CD8-positive, alpha-beta memory T cell (primary cell): ENCODE measurements at places on chromosomes 12 and 14.

DNA sequence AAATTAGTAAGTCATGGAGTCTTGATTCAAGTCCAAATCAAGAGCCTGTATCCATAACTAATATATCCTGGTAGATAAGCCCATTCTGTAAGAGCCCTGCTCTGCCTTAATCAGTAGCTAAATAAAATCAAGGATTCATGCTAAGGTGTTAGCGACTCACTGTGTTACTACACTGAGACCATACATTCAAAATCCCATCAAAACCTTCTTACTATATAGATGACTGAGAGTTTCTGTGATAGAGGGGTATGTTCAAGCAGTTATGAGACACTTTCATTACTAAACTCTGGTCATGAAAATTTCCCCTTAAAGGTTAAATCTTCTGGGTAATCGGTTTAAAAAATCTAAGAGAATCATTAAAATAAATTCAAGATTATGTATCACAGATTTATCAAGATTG lies 78.5 kb downstream of the MDGA2 start:
- no peaks in the 10 kb centered on the region for H3K36me3 ChIP-seq
- no peak overlapping the region for H3K4me3 ChIP-seq
- H3K27ac ChIP-seq: no peak overlapping the region
- no peaks in the 10 kb centered on the region for H3K27me3 ChIP-seq

GRCh38 chr12:2397356-2398045 lies 344.7 kb downstream of the CACNA1C start:
- no peaks in the 10 kb centered on the region for H3K27me3 ChIP-seq
- H3K27ac ChIP-seq: no peak overlapping the region
- DNase-seq: no peak
- H3K36me3 ChIP-seq: no peaks in the 10 kb centered on the region
- H3K4me1 ChIP-seq: no peaks in the 10 kb centered on the region

GRCh38 chr12:53733051-53733806 lies 6.0 kb upstream of the CALCOCO1 start:
- peaks cover 11% of the 10 kb centered on the region for H3K27me3 ChIP-seq
- no peak overlapping the region for H3K27ac ChIP-seq
- H3K36me3 ChIP-seq: no peaks in the 10 kb centered on the region

GRCh38 chr12:53224897-53225634 lies 6.9 kb downstream of the RARG start:
- H3K27me3 ChIP-seq: no peaks in the 10 kb centered on the region
- peaks cover 41% of the 10 kb centered on the region for H3K4me1 ChIP-seq
- no peak for DNase-seq
- no peaks in the 10 kb centered on the region for H3K36me3 ChIP-seq
- peak overlapping the region; percentile 10 for H3K4me3 ChIP-seq

DNA sequence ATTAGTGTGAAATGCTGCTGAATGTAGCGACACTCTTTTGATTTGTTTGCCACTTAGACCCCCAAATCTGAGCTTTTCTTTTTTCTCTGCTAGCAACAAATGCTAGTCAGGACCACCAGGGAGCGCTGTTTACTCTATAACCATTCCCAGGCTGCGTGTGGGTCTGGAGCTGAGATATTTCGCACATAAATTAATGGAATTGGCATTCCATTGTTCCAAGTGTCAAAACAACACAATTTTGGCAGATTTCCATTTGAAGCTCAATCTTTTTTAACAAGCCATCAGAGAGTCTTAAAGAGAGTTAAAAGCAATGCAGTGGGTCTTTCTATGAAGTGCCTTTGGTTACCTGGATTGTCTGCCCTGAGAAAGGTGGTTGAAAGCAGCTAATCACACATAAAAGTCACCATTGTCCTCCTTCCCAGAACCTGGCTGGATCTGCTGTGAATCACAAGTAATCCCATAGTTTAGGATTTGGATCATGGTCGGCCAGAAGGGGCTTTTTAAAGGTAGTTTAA lies 7.4 kb upstream of the TMEM132C start:
- no peaks in the 10 kb centered on the region for H3K27me3 ChIP-seq
- H3K4me1 ChIP-seq: no peaks in the 10 kb centered on the region
- no peaks in the 10 kb centered on the region for H3K36me3 ChIP-seq
- no peak overlapping the region for H3K4me3 ChIP-seq
- no peak overlapping the region for H3K27ac ChIP-seq

GRCh38 chr12:130375296-130376287 lies 37.9 kb downstream of the PIWIL1 start:
- no peak overlapping the region for H3K27ac ChIP-seq
- DNase-seq: no peak
- H3K27me3 ChIP-seq: no peaks in the 10 kb centered on the region
- H3K36me3 ChIP-seq: no peaks in the 10 kb centered on the region
- H3K4me3 ChIP-seq: no peak overlapping the region
- H3K4me1 ChIP-seq: no peaks in the 10 kb centered on the region

GRCh38 chr12:122199484-122200355 lies 3.8 kb upstream of the B3GNT4 start:
- no peaks in the 10 kb centered on the region for H3K27me3 ChIP-seq
- H3K4me3 ChIP-seq: no peak overlapping the region
- H3K36me3 ChIP-seq: no peaks in the 10 kb centered on the region
- peaks cover 7% of the 10 kb centered on the region for H3K4me1 ChIP-seq
- DNase-seq: no peak
- no peak overlapping the region for H3K27ac ChIP-seq

DNA sequence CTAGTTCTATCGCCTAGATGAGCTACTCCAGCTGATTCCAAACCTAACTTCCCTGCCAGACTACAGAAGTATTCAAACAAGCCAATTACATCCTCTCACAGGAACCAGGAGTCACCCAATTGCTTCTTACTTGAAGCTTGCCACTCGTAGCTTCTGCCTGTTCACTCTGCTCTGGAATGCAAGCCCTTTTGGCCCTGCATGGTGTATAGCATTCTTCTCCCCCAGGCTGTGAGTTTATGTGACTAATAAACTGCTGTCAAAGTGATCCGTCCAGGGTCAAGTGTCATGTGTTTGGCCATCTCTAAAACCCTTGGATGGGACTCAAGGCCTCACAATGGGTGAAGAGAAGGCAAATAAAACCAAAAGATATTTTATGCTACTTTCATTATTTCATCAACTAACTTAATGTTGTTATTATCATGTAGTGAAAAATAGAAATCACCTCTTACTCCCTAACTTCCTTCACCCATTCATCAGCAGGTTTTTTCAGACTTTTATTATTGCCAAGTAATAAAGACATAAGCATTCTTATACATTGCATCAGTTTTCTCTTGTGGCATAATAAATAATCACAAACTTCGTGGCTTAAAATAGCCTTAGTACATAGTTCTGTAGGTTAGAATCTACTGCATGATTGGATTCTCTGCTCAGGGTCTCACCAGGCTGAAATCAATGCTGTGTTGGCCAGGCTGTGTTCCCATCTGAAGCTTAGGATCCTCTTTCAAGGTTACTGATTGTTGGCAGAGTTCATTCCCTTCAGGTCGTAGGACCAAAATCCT lies 1981.7 kb upstream of the FLRT2 start:
- H3K36me3 ChIP-seq: no peaks in the 10 kb centered on the region
- DNase-seq: no peak
- H3K4me3 ChIP-seq: no peak overlapping the region
- H3K27me3 ChIP-seq: no peaks in the 10 kb centered on the region
- no peak overlapping the region for H3K27ac ChIP-seq

- no peaks in the 10 kb centered on the region for H3K27me3 ChIP-seq
- no peak overlapping the region for H3K27ac ChIP-seq
- H3K4me3 ChIP-seq: no peak overlapping the region
- peaks cover 40% of the 10 kb centered on the region for H3K4me1 ChIP-seq
- no peaks in the 10 kb centered on the region for H3K36me3 ChIP-seq
Observed at GRCh38 chr12:89948271-89949175, 239.9 kb upstream of the ATP2B1 start.

GRCh38 chr14:88327497-88327896 lies 4.4 kb upstream of the KCNK10 start:
- no peak overlapping the region for H3K27ac ChIP-seq
- H3K36me3 ChIP-seq: no peaks in the 10 kb centered on the region
- no peak overlapping the region for H3K4me3 ChIP-seq
- no peaks in the 10 kb centered on the region for H3K4me1 ChIP-seq
- H3K27me3 ChIP-seq: peaks cover 6% of the 10 kb centered on the region

DNA sequence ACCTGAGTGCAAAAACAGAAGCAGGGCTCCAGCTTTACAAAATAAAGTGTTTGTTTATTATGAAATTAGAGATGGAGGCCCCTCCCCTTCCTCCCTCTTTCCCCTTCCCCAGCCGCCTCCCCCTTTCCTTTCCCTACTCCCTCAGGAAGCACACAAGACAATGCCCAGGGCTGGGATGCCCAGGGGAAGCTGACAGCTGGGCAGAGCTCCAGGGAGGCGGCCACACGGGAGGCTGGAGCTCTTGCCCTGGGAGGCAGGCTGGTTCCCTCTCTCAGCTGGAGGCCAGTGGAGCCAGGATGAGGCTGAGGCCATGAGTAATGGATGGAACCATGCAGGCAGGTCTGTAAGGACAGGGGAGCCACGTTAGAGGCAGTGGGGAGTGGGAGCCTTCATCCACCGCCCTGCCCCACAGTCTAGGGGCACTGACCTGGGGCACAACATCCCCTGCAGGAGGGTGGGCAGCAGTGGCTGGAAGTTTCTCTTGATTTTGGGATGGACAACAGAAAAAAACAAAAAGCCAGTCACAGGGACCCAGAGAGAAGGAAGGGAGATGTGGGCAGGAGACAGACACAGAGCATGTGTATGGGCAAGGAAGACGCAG lies 5.1 kb downstream of the PSMB11 start:
- DNase-seq: no peak
- H3K4me1 ChIP-seq: no peaks in the 10 kb centered on the region
- no peak overlapping the region for H3K4me3 ChIP-seq
- no peaks in the 10 kb centered on the region for H3K27me3 ChIP-seq
- no peaks in the 10 kb centered on the region for H3K36me3 ChIP-seq

DNA sequence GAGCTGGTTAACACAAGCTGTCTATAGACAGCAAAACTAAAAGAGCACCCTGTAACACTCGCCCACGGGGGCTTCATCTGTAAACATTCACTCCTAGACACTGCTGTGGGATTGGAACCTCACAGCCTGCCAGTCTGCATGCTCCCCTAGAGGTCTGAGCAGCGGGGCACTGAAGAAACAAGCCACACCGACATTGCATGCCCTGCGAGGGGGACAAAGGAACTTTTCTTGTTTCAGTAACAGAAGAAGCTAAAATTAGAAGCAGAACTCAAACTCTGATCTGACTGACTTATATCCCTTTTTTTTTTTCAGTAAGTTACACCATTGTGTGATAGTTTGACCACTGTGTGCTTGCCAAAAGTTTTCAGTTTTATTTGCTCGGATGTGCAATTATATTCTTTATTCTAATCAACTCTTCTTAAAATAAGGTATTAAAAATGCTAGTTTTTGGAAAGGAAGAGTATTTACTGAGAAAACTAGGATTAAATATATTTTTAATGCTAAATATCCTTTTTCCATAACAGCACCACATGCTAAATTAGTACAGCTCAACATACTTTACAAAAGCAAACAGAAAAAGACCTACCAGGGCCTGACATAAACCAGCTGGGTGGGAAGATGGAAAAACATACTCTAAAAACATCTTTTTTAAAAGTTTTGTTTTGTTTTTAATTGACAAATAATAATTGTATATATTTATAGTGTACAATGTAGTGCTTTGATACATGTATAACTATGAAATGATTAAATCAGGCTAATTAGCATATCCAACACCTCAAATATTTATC lies 100.2 kb downstream of the EPS8 start:
- no peak overlapping the region for H3K4me3 ChIP-seq
- H3K4me1 ChIP-seq: no peaks in the 10 kb centered on the region
- H3K36me3 ChIP-seq: no peaks in the 10 kb centered on the region
- H3K27me3 ChIP-seq: no peaks in the 10 kb centered on the region
- no peak for DNase-seq

DNA sequence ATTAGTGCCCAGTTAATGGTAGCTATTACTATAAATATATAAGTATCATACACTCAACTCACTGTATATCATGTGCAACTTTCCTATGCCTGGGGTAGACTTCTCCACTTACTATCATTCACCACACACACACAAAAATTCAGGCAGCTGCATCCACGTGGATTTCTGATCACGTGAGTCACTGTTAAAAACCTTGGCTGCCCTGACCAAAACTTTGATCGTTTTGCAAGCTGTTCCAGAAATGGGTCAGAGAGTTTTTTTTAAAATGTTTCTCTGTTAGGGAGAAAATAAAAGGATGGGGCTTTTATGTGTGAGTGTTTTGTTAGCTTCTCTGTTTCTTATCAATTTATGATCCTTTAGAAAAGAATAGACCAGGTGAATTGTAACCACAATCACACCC lies 198.2 kb upstream of the CNOT2 start:
- H3K4me3 ChIP-seq: no peak overlapping the region
- H3K27ac ChIP-seq: no peak overlapping the region
- H3K4me1 ChIP-seq: no peaks in the 10 kb centered on the region

DNA sequence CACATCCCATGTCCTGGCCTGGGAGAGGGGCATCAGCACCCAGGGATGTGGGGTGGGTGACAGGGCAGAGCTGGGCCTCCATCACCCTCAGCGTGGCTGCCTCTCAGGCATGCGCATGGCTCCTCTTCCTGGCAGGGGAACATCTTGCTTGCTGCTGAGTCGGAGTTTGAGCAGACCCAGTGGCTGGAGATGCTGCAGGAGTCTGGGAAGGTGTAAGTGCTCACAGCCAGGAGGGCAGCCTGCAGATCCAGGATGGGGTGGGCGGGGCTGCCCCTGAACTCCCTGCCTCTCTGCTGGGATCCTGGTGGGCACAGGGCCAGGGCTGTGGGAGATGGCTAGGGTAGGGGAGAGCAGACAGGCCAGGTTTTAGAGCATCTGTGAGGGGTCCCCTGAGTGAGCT lies 16.2 kb downstream of the PLEKHD1 start:
- no peak for DNase-seq
- H3K4me3 ChIP-seq: no peak overlapping the region
- H3K27ac ChIP-seq: no peak overlapping the region
- H3K27me3 ChIP-seq: no peaks in the 10 kb centered on the region

GRCh38 chr12:77213319-77213718 lies 147.9 kb upstream of the E2F7 start:
- H3K27me3 ChIP-seq: no peaks in the 10 kb centered on the region
- H3K27ac ChIP-seq: no peak overlapping the region
- no peak for DNase-seq
- no peak overlapping the region for H3K4me3 ChIP-seq
- no peaks in the 10 kb centered on the region for H3K4me1 ChIP-seq
- no peaks in the 10 kb centered on the region for H3K36me3 ChIP-seq

DNA sequence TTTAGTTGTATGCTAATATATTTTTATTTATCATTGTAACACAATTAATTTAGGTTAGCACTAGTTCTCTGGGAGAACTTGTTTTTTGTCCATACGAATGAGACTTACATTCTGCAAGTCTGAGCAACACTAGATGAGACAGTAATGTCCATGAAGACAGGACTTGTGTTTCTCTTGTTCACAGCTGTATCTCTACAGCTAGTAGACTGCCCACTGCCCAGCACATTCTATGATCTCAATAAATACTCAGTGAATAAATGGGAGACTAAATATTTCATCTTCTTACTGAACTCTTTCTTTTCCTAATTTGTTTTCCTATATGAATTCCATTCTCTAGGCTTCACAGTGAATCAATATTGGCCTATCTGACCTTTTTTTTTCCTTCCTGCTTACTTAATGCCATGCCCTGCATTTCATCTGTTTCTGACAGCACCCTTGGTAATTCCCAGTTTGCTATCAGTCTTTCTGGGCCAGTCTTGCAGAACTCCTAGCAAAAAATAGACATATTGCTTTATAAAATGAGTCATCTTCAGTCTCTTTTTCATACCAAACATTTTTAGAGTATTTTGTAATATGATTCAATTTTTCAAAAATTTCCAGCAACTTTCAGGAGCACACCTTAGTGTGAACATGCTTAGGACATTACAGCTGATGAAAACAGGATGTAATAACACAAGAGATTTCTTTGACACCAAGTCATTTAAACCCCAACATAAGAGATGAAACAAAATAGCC lies 185.5 kb upstream of the ATP2B1 start:
- DNase-seq: no peak
- no peak overlapping the region for H3K27ac ChIP-seq
- no peaks in the 10 kb centered on the region for H3K36me3 ChIP-seq
